ENCODE measurements at places on chromosomes 5 and 9. TPM values are rescaled to one million over a fixed set of nuclear protein-coding genes. Genes with fewer than 3 reads are reported as not detected.

- DNase-seq, result no peak
Measured at GRCh38 chr5:41277476-41278245, 64.3 kb upstream of the C6 start.

DNA sequence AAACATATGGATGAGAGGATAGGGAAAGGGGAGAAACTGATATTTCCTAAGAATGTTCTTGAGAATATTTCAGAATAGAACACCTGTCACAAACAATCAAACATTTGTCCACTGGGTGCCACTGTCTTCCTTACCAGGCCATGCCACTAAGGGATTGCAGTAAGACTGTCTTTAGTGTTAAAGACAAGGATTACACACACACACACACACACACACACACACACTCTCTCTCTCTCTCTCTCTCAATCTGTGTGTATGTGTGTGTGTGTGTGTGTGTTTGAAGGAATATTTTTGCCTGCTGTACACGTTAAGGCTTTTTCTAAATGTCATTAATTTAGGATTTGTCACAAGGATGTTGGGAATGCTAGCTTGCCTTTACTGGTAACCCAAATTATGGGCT, 54.4 kb downstream of the CCDC192 start:
- DNase-seq, result peak; percentile 36

DNA sequence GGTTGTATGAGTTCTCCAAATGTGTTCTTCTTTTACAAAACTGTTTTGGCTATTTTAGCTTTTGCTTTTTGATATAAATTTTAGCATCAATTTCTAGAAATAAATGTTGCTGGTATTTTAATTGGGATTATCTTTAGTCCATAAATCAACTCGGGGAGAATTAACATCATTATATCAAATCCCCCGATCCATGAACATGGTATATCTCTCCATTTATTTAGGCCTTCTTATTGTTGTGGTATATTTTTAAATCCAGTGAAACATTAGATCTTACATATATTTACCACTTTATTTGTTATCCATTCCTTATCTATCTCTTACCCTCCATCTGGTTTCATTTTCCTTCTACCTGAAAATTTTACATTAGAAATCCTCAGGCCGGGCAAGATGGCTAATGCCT, 7.3 kb upstream of the CDKN2AIPNL start:
- no peak for DNase-seq

DNA sequence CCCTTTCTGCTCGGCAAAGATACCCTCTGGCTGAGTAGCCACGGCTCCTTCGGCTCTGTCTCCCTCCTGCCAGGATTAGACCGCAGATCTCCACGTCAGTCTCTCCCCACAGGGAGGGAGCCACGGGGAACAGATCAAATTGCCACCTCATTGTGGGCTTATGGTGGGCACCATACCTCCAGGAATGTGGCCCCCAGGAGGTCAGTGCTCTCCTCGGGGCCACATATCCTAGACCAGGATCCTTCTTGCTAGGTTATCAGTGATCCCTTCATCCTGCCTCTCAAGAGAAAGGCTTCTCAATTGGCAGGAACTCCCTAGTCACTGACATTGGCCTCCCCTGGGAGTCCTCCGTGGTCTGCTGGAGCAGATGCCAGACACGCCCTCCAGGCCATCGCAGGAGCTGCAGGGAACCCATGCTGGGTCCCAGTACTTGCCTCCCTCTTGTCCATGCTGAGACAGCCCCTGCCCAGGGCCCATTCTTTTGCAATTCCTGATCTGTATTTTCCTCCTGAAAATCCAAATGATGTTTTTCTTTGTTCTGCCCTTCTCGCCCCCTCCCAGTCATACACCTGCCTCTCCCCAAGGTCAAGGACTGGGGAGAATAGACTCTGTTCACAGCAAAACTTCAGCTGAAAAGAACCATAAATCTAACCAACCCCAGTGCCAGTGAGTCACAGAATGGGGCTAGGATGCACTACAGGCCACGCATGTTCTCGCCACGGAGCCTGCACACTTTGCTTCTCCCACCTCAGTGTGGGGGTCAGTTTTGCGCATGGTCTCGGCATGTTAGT, 31.6 kb upstream of the ENHO start:
- DNase-seq, result no peak

- DNase-seq, result no peak
Measured at GRCh38 chr5:35160486-35161116, 69.7 kb downstream of the PRLR start.

DNA sequence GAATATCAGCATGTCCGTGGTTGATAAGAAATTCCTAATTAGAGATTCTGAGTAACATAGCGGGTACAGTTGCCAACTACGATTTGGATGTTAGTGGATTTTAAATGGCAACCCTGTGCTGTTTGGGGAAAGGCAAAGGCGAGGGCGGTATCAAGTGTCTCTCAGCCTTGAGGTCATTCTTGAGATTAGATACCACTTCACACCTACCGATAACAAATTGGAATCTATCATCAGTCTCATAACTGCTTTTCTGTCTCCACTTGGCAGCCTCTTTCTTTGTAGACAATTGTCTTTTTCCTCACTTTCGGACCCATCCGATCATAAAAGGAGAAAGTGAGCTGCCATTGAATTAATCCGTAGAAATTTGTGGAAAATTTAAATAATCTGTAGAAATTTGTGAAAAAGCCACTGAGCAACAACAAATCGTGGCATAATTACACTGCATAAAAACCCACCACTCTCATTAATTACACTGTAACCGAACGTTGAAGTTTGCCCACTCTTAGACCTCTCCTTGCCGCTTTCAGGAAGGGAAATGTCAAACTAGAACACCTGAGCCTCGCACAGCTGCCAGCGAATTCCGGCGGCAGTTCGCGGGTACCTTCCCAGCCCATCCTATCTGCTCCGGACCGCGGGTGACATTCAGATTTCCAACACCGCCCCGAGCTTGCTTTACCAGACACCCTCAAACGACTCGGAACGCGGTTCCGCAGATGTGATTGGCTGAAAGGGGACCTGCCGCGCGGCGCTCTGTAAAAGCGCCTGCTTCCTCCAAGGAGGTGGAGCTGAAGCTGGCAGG, 849 bp upstream of the RGMB start:
- DNase-seq, result no peak

The EIF4EBP3 gene
- polyA plus RNA-seq, result 15.4 TPM

The SRP19 gene
- polyA plus RNA-seq, result 109 TPM

The LPAR1 gene
- polyA plus RNA-seq, result not detected

The PHF24 gene
- polyA plus RNA-seq, result not detected
